ENCODE measurements at places on chromosomes 12 and 14.

GRCh38 chr12:32522331-32523221, 123.2 kb downstream of the FGD4 start:
- no peak for DNase-seq

GRCh38 chr14:64970776-64971477, 1.2 kb downstream of the RAB15 start:
- DNase-seq: no peak

DNA sequence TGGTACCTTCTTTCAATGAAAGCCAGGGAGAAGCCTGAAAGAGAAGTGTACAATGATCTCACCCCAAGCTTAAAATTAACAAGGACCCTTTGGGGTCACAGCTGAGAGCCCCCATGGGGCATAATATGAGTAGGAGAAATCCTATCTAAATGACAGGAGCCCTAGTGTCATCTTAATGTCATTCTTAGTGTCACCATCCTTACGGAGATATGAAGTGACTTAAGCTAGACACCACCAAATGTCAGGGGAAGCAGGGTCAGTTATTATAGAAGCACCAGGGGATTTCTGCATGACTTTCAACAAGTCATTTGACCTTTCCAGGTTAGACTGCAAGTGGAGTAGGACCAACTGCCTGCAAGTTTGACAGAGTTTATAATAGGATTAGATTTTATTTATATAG, 28.9 kb upstream of the STON2 start:
- DNase-seq: no peak

DNA sequence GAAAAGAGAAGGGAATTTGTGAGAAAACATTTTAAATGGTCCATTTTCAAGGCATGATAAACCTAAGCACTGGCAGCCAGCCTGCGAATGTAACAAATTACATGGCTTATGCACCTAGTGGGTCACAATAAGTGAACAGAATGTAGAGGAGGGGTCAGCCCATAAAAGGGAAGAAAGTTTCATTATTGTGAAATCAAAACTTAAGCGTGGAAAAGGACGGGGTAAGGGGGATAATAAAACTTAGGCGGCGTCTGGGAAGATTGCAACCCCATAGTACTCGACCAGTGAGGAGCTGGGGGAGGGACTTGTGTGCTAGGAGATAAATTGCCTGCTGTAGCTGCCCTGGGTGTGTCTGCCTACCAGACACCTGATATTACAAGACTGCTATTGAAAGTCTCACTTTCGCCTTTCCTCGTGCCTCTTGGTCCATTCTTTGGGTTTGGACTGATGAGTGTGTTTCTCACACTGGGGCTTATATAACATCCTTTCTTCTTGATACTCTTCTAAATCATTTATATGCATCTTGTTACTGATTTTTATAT, 40.6 kb downstream of the ZDHHC17 start:
- no peak for DNase-seq

DNA sequence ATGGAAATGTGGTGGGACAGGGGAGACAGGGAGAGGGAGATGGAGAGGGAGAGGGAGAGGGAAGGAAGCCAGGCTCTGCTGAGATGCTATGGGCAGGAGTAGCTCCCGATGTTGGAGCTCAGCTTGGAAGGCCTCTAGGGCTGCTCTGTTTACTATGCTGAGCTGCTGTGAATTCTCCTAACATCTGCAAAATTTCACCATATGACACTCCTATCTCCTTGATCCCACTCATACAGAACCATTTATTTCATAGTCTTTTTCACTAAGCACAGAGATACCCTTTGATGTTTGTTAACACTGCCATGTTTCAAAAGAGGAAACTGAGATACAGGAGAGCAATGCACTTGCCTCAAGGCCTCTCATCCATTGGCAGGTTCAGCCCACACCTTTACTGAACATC, 60.7 kb downstream of the C12orf75 start:
- DNase-seq: no peak

DNA sequence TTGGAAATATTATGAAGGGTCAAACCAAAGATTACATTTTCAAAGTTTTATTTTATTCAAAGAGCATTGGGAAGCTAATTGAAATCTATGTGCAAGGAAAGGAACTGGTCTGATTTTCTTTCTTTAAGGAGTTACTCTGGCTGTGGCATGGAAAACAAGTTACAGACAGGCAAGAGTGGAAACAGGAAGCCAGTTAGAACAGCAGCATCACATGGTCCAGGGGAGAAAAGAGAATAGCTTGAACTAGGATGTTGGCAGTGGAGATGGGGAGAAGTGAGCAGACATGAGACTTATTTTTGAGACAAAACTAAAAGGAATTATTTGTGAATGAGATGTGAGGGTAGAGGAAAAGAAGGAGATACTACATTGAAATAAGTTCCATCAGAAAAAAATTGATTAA, 3.4 kb downstream of the OR11G2 start:
- no peak for DNase-seq

GRCh38 chr14:29062976-29063375, 296.4 kb downstream of the FOXG1 start:
- no peak for DNase-seq

- DNase-seq: no peak
Observed at GRCh38 chr12:93624595-93625294, 52.3 kb downstream of the SOCS2 start.

- DNase-seq: no peak
Observed at GRCh38 chr14:101181446-101182313, 278.2 kb upstream of the RTL1 start.

DNA sequence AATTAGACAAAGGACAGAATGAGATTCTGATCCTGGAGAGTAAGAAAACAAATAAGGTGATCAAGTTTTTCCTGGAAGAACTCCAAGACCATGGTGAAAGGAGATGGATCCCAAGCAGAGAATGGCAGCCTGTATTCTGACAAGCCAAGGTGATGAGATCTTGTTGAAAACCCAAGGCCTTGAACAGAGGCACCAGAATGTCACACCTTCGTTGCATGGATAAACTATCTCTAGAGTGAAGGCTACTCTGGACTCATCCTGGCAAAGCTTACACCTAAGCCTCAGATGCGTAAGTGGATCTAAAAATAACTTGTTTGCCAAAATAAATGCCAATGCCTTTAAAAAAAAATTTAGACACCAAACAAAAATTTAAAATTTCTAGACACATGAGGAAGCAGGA, 605.9 kb downstream of the ETNK1 start:
- DNase-seq: no peak

- DNase-seq: no peak
Observed at GRCh38 chr14:56805201-56805991, 4.9 kb downstream of the OTX2 start.

DNA sequence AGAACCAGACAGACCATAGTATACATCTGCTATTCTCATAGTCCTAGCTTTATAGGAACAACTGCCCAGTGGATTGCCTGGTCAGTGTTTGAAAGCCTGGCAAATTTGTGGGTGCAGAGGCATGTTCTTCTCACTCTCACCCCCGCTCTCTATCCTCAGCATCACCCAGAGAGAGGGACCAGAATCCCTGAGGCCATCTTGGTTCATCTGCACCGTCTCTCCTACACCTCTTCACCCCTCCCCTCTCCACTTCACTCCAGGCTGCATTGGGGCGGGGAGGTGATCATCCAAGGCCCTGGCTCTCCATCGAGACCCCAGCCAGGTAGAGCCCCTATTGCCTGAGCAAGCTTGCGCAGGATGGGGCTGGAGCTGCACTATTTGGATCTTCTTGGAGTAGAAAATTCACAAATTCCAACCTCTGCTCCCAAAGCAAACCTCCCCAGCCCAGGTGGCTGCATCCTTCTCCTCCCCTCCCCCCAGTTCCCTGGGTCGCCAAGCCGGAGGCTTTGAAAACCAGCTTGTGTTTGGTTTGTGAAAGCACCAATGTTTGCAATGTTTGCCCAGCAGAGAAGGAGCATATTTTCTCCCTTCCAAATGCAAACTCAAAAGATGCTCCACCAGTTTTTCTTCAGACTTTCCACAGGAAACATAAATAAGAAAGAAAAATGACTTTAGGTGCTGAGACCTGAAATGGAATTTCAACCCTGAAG, 18.6 kb upstream of the COL2A1 start:
- DNase-seq: no peak

DNA sequence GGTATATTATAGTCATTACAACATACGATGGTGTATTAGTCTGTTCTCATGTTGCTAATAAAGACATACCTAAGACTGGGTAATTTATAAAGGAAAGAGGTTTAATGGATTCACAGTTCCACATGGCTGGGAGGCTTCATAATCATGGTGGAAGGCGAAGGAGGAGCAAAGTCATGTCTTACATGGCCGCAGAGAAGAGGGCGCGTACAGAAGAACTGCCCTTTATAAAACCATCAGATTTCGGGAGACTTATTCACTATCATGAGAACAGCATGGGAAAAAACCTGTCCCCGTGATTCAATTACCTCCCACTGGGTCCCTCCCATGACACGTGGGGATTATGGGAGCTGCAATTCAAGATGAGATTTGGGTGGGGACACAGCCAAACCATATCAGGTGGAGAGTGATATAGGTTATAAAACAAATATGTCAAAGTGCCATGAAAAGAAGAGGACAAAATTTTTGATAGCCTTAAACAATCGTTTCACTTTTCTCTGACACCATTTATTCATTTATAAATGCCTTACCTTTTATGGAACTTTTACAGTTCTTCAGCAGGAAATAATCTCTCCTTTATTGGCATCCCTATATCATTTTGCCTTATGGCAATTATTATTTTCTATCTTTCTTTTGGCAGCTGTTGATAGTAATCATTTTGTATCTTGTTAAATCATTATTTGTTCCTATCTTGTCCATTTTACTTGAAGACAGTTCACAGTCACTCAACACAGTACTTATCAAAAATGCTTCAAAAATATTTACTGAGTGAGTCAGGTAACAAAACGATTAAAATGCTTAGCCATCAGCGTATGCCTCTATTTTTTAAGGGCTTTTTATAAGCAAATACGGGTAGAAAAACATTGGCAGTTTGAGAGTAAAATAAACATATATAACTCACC, 196.0 kb downstream of the RAD51B start:
- DNase-seq: no peak

- DNase-seq: no peak
Observed at GRCh38 chr14:63933110-63933509, 80.3 kb downstream of the SYNE2 start.

DNA sequence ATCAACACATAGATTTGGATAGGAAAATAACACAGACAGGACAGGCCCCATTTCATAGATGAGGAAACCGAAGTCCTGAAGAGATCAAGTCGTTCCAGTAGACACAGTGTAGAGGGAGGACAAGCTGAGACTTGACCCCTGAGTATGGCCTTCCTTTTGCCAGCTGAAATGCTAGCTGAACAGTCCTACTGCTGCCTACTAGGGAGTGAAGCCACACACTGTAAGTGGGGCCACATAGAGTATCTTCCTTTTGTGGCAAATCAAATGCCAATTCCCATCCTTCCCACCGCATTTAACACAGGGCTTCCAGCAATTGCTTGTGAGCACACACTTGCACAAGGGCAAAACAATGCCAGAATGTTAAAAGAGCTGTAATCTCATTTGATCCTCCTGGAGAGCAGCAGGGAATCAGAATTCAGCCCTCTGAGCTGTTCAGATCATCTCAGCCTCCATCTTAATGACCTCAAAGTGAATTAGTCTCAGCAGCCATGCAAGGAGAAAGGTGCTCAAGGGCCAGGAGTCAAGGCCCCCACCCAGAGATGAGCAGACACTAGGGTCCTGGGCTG, 380.5 kb downstream of the EMP1 start:
- no peak for DNase-seq

DNA sequence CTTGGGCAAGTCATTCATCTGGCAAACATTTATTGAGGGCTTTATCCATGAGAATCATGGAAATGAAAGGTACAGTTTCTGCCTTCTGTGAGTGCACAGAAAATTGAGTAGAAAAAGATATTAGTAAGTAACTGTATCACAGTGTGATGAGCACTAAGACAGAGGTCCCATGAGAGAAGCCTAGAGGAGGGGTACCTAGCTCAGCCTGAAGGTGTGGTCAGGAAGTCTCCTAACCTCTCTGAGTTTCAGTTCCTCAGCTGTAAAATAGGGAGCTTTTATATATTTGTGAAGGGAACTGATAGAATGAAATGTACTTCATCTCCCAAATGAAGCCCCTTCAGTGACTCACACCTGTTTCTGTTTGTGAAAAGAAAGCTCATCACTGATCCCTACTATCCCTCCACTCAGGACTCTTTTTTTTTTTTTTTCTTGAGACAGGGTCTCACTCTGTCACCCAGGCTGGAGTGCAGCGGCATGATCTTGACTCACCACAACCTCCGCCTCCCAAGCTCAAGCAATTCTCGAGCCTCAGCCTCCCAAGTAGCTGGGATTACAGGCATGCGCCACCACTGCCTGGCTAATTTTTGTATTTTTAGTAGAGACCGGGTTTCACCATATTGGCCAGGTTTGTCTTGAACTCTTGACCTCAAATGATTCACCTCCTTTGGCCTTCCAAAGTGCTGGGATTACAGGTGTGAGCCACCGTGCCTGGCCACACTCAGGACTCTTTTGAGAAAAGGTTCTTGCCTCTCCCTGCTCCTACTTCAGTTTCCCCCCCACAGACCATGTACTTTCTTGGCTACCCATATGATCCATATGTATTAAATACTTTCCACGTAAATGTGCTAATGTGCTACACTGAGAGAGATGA, 93.7 kb upstream of the FUT8 start:
- no peak for DNase-seq

DNA sequence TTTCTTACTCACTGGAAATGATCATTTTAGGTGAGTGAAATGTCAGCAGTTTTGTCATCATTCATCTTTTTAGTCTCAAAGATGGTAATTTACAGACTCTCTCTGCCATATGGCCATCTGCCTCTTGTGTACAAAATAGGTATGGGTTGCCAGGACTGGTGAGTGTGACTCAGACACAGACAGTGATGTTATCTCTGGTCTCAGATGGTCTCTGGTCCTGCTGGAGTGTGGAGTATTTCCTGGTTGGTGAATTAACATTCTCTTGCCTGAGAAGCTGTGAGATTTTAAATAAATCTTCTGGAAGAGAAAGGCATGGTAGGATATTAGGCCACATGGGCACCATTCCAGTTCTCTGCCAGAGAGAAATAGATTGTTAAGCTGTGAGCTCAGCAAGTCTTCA, 207.0 kb downstream of the ATP23 start:
- DNase-seq: no peak

DNA sequence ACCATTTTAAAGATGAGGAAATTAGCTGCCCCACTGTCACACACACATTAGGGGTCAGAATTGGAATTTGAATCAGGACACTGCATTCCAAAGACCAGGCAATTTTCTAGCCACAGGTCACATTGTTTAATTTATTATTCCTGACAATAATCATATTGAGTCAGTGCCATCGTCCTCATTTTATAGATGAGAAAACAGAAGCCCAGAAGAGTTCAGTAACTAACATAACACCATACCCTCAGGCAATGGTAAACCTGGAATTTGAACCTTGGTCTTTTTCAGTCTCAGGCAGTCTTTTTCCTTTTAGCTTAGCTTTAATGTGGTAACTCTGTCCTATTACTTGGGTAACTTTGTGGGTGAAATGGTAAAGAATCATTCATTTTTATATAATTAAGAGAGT, 330.3 kb upstream of the SYT1 start:
- no peak for DNase-seq

GRCh38 chr14:59274991-59275391, 86.5 kb downstream of the DAAM1 start:
- no peak for DNase-seq

- no peak for DNase-seq
Observed at GRCh38 chr12:26226629-26227360, 31.4 kb downstream of the SSPN start.

GRCh38 chr14:61211476-61212255, 69.5 kb downstream of the TMEM30B start:
- DNase-seq: no peak
